ENCODE measurements at places on chromosomes 7 and 10.

GRCh38 chr7:32602470-32602869 lies 107.2 kb downstream of the AVL9 start:
- no peak for DNase-seq

GRCh38 chr7:130853503-130854279 lies 119.7 kb upstream of the KLF14 start:
- DNase-seq, result no peak

- DNase-seq, result no peak
Observed at GRCh38 chr10:45058580-45058979, 57.9 kb downstream of the ZNF22 start.

DNA sequence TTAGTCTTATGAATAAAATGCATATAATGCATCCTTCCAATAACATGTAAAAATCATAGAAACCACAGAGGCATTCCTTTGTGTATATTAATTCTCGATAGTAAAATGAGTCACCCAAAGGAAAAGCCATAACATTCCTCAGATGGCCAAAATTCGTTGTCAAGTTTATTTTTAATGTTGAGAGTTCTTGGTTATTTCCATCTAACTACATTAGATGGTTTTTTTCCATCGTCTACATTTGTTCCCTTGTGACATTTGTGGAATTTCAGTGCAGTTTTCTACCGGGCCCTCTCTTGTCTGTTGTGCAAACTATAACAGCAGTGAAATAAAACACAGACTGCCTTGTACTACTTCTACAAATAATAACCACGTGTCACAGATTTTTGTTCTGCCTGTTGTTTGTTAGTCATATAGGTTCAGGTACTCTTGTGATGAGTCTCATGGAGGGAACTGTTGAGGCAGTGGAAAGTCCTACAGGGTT lies 54.7 kb upstream of the CCAR1 start:
- no peak for DNase-seq

DNA sequence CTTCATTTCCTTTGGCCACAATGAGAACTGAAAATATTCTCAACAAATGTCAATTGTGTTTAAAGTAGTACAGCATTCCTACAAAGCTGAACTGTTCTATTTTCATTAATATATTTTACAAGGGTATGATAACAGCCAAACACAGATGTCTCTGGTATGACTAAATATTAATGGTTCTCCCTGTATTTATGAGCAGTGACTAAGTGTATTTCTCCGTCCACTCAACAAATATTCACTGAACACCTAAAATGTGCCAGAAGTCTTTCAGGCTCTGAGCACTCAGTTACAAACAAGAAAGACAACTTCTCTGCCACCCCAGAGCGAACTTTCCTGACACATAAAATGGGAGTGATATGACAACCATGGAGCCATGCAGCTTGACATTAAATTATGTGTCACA lies 135.6 kb downstream of the VPS41 start:
- DNase-seq, result no peak

DNA sequence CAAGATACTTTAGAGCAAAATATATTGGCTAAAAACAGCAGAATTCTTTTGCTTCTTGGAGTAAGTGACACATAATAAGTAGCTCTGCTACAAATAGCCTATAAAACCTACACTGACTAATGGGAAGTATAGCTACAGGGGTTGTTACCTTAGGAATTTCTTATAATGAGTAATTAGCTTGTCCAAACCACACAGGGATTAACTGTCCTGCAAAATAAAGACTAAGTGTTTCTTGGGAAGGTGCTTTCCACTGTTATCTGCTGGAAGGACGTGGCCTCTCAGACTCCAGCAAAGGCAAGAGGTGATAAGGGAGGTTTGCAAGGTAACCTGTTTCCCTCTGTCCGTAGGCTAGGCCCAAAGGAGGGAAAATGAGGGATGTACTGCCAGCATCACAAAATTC lies 302.4 kb downstream of the DOCK4 start:
- no peak for DNase-seq

DNA sequence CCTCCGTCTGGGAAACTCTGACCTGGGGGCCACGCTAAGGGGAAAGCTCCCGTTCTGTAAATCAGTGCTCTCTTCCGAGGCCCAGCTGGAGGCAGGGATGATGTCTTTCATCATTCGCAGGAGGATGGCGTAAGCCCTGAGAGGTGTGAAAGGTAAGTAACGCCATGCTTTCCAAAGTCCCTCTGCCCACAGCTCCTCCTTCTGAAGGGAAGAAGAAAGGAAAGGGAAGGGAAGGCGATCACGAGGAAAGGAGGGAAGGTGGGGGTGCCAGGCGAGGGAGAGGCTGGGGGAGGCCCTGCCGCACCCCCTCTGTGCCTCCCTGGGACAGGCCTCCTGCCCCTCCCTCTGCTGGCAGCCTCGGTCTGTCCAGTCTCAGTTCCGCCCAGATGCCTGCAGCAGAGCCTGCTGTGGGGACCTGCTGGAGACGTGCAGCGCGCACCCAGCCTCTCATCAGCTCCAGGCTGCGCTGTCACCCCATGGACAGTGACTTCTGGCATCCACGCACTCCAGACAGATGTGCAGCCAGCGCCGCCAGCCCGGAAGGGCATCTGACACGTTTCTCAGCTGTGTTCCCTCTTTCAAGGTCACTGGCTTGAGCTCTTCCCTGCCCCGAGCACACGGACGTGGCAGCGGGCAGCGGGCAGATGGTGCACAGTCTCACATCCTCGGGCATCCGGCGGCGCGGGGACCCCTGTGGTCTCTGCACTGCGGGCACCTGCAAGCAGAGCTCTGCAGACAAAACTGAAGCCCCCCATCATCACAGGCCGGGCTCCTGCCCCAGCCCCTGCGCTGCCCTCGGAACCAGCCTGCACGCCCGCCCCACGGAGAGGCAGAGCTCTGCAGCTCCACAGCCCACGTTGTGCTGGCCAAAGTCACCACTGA lies 60.6 kb downstream of the INSIG1 start:
- DNase-seq, result no peak

- no peak for DNase-seq
Observed at GRCh38 chr7:130145424-130146100, 59.6 kb downstream of the TMEM209 start.

- no peak for DNase-seq
Observed at GRCh38 chr7:44713680-44714335, 34.8 kb upstream of the ZMIZ2 start.

- no peak for DNase-seq
Observed at GRCh38 chr10:59073456-59074053, 102.9 kb upstream of the PHYHIPL start.

GRCh38 chr10:11516431-11516746 lies 95.1 kb downstream of the USP6NL start:
- no peak for DNase-seq

- DNase-seq, result no peak
Observed at GRCh38 chr7:139771001-139771956, 6.5 kb downstream of the HIPK2 start.

GRCh38 chr10:122532601-122533296 lies 27.8 kb upstream of the DMBT1 start:
- no peak for DNase-seq

- no peak for DNase-seq
Observed at GRCh38 chr10:98417481-98417959, 2.5 kb upstream of the PYROXD2 start.

- no peak for DNase-seq
Observed at GRCh38 chr7:106282390-106282789, 2.4 kb downstream of the NAMPT start.

- DNase-seq, result no peak
Observed at GRCh38 chr7:35758421-35758820, 42.4 kb upstream of the SEPTIN7 start.

DNA sequence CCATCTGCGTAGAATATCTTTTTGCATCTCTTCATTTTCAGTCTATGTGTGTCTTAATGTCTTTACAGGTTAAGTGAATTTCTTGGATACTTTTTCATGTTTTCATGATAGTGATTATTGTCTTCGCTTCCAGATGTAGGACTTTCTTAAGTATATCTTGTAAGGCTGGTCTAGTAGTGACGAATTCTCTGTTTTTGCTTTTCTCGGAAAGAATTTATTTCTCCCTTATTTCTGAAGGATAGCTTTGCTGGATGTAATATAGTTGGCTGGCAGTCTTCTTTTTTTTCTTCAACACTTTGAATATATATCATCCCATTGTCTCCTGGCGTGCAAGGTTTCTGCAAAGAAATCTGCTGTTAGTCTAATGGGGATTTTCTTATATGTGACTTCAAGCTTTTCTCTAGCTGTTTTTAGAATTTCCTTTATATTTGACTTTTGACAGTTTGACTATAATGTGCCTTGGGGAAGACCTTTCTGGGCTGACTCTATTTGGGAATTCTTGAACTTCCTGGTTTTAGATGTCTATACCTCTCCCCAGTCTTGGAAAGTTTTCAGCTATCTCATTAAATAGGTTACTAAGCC lies 14.3 kb downstream of the GTPBP4 start:
- DNase-seq, result no peak

- no peak for DNase-seq
Observed at GRCh38 chr7:2460641-2461040, 15.6 kb downstream of the GRIFIN start.

GRCh38 chr7:90007001-90007654 lies 147.1 kb upstream of the STEAP1 start:
- DNase-seq, result no peak

DNA sequence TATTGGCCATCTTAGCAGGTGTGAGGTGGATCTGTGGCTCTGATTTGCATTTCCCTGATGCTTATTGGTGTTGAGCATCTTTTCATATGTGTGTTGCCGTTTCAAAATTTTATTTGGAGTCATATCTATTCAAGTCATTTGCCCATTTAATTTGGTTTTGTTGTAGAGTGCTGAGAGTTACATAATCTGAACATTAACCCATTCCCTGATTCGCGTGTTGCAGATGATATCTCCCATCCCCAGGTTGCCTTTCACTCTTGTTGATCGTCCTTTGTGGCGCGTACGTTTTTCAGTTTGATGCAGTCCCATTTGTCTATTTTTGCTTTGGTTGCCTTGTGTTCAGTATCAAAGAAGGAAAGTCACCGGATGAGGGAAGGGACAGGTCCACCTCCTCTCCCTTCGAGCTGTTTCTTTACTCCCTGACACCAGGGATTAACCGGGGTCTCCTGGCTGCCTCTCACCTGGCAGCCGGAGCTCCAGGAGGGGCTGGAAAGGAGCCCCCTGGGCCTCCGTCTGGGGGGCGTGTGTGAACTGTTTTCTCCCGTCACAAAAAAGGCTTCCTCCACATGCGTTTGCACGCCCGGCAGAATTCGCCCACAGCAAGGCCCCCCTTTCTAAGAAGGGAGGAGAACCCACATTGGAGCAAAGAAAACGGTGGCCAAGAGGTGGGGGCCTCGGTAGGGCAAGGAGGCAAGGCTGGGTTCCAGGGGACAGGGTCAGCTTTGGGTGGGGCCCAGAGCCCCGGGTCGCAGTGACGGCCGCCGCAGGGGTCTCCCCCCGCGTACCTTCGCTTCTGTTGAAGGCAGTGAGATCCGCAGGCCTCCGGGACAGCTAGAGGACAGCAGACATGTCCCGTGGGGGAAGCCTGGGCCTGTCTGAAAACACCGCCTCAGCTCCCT lies 8.3 kb downstream of the MNX1 start:
- DNase-seq, result no peak

- no peak for DNase-seq
Observed at GRCh38 chr7:131066635-131067034, 261.0 kb upstream of the MKLN1 start.

- DNase-seq, result no peak
Observed at GRCh38 chr10:59290448-59290847, 71.9 kb downstream of the FAM13C start.

DNA sequence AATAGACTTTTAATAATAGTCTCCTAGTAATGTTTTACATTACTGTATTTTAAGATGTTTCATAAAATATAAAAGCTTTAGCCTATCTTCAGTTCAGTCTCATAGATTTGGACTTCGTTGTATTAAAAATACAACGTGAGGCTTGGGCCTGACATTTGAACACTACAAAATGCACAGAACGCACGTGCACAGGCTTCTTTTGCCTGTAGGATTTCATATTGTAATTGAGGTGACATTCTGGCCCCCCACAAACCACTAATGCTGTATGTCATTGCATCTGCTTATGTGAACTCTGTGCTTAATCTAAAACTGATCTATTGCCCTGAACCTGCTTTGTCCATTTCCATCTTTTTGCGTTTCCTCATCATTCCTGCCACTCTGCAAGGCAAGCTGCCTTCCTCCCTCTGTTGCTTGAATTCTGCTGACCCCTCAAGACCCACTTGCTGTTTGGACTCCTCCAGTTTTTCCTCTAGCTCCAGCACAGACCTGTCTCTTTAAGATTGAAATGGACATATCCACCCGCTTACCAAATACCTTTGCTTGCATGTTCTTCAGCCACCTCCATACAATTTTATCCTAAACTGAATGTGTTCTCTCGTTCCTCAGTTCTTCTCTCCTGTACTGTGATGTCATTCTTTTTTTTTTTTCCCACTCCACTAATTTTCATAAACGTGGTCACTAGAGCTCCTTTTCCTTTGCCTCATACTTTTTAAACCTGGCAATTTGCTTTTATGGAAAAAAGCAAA lies 12.4 kb downstream of the PRKAR2B start:
- no peak for DNase-seq

DNA sequence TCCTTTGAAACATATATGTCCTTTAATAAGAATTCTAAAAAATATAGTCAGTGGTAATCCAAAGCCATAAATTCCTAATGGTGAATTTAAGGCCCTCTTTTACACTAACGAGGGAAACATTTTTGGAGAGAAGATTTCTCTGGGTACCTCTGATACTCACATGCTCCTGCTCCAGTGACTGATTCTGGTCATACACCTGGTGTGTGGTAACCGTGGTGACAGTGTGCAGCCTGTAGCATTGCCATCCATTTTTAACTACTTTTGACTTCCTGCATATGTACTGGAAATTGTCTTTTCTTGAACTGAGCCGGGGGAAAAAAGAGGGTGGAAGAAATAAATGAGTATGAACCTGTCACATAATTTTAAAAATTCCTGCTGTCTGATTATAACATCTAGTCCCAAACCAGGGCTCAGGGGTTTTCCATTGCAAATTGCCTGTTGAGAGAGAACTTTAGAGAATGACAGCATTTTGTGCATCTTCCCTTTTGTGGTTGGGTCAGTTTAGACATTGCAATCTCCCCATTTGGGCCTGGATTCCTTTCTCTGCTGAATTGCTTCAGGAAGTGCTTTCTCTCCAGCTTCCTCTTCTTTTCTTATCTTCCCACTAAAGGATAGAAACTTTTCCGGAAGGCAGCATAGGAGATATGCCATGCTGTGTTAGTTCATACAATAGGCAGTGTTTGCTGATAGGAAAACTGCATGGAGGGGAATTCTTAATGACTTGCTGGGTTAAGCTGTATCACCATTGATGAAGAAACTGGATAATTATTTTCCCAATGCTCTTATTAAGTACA lies 125.5 kb downstream of the GRM3 start:
- no peak for DNase-seq

Data from hematopoietic multipotent progenitor cell treated with erythropoietin and hydrocortisone succinate and interleukin-3 and kit ligand, for 17 days (in vitro differentiated cells).